ENCODE measurements at places on chromosomes 2 and 18.

- no peak for DNase-seq
Observed at GRCh38 chr18:59950215-59950944, 50.6 kb downstream of the PMAIP1 start.

DNA sequence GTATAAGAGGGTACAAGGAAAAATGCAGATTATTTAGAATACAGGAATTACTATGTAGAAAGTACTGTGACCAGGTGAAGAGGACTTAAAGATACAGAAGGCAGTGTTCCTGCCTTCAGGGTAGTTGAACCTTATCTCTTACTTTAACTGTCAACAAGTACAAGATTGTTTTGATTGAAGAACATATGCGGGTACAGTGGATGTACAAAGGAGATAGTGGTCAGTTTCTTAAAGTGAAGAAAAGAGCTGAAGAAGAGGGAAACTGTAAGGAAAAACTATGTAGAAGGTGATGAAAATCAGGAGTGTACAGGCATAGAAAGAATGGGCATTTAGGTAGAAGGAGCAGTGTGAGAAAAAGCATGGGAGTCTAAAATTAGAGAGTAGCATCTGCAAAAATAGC is 2.2 kb downstream of the RALBP1 start:
- DNase-seq, result no peak

GRCh38 chr2:29573612-29574011 is 347.8 kb downstream of the ALK start:
- no peak for DNase-seq

DNA sequence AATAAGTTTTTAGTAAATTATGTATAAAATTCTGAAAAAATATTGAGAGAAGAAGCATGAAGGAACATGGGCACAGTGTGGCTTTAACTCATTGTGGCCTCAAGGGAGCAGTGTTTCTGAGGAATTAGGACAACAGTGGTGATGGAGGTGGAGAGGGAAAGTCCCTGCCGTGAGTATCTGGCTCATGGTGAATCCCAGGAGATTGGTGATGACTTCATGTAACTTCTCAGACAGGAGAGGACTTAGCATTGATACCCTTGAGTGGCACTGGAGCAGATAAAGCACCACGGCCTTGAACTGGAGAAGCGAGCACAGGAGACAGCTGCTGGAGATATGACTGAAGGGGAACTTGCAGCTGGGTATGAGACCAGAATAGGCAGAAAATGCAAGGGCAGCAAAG is 35.0 kb upstream of the LRP1B start:
- DNase-seq, result no peak

DNA sequence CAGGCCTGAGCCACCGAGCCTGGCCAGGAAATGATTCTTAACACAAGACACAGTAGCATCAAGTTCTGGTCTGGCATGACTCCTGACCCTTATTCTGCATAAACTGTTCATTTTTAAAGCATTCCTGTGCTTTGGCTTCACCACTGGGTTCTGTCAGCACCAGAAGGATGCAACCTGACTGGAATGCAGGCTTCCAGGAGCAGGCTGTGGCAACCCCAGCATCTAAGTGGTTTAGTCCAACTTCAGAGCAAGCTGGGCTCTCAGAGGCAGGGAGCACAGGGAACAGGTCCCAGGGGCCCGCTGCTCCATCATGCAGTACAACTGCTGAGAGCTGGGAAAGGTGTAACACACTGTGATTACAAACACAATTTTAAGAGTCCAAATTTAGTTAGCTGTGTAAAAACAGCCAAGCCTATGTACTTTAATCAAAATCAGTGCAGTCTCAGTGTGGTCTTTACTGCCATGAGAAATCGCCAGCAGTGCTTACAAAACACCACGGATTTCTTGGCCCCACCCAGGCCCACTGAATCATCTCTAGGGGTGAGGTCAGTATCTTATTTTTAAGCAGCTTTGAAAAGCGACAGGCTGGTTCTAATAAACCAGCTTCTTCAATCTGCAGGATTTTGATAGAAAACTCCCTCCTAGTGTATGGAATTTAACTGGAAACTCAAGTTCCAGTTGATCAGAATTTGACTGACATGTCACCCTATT is 44.4 kb upstream of the TMEM182 start:
- DNase-seq, result no peak

- DNase-seq, result no peak
Observed at GRCh38 chr2:103249462-103249861, 487.6 kb downstream of the TMEM182 start.

- DNase-seq, result no peak
Observed at GRCh38 chr2:60000686-60001085, 552.8 kb downstream of the BCL11A start.

- DNase-seq, result no peak
Observed at GRCh38 chr18:23165271-23166068, 30.2 kb downstream of the CABLES1 start.

Measured in left forelimb (tissue), 1 donor.